ENCODE measurements at places on chromosomes 16 and 17.

DNA sequence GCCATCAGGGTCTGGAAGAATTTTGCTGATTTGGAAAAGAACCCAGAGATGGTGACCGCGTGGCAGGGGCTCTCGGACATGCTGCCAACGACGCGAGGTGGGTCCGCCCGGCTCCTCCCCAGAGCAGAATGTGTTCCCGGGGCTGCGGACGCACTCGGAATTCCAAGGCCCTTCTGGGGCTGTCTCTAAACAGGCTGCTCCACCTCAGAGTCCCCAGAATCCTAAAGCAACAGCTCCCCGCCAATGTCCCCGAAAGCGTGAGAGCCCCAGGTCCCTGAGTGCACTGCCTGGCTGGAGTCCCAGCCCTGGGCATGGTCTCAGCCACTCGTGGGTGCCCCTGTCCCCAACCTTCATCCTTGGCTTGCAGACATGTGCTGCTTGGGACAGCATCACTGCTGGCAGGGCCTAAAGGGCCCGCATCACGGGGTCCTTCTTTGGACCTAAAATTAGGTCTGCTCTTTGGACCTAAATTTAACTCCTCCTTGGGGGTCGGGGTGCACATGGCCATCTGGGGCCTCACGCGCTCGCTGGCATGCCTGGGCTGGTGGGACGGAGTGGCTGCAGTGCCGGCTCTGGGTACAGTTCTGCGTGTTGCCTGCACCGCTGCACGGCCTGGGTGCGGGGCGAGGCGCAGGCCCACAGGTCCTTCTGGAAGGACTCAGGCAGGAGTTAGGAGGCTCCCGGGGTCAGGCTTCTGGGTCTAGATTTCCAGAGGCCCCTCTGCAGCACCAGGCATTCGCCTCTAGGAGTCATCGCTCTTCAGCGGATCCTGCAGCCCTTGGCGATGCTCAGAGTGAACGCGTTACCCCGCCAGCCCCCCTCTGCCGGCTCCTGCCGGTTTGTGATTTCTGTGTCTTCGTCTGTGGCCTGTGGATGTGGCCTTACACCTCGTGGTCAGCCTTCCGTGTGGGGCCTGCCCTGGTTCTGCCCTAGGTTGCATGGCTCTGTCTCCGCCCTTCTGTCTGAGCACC lies 41.9 kb upstream of the CHMP6 start:
- no peak for DNase-seq

- DNase-seq, result no peak
Measured at GRCh38 chr16:48558371-48558841, 51.6 kb downstream of the N4BP1 start.

DNA sequence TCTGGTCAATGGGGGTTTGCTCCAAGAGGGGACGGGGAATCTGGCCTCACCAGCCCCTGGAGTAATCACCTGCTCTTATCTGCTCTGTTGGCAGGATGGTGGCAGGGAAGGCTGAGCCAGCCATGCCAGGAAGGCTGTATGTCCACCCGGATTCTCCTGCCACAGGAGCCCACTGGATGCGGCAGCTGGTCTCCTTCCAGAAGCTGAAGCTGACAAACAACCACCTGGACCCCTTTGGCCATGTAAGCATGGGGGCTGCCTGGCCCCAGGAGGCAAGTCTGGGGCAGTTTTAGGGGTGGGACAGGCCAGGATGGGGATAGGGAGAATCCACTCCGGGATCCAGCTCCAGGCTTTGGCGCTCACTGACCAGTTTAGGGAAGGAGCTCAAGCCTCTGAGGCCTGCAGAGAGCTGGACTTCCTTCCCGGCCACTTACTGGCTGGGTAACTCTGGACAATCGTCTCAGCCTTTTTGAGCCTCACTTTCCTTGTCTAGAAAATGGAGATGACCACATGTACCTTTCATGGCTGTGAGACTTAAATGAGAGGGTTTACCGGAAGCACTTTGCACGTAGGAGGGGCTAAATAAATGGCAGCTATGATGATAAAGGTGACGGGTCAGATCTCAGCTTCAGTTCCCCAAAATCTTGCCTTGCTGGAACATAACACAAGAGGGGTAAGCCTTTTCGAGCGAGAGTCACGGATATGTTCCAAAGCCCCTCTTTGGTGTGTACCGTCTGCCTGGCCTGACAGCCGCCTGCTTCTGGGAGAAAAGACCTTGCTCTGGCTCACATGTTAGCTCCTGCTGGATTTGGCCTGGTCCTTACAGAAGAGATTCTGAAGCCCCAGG lies 15.4 kb downstream of the TBX4 start:
- peak; percentile 52 for DNase-seq

DNA sequence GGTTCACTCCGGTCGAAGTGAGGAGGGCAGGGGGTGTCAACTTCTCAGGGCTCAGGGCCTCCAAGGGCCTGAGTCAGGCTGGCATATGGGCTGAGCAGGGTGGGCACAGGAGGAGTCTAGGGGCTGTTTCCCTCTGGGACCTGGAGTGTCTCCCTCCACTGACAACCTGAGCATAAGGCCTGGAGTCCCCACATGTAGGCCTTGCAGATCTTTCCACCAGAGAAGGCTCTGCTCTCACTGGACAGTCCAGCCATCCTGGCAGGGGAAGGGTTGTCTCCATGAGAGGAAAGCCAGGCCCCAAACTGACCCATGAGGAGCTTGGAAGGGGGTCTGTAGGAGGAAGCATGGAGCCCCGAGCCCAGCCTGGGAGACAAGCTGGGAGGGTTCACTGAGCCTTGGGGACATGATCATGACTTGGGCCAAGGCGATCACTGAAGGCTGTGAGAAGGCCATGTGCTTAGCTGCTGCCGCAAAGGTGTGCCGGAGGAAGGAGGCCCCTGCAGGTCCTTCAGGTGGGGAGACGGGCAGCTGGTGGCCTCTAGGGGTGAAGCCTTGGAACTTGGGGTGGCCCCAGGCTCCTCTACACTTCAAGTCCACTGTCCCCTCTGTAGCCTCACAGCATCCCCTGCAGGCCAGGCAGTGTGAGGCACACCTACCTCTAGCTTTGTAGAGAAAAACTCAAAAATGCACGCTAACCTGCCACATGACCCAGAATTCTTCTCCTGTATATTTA lies 9.9 kb downstream of the CMTM2 start:
- DNase-seq, result peak; percentile 75

GRCh38 chr16:1564325-1564724 lies 30.9 kb downstream of the TMEM204 start:
- no peak for DNase-seq

- no peak for DNase-seq
Measured at GRCh38 chr16:22687031-22687530, 126.9 kb upstream of the HS3ST2 start.

DNA sequence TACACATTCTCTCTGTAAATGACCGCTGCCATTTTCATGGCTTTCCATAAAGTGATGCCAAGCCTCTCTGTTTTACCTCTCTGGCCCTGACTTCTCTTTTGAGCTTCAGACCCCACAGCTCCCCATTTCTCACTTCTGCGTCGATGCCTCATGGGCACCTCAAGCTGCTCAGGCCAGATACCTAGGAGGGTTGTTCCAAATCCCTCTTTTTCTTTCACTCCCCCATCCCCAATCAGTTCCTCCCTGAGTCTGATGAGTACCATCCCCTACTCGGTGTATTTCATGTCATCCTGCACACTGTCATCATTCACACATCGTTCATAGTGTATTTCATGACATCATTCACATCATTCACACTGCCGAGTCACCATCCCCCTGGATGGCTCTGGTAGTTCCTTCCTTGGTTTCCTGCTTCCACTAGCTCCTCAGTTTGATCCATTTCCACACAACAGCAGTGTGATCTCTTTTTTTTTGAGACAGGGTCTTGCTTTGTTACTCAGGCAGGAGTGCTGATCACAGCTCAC lies 43.1 kb downstream of the NTN1 start:
- DNase-seq, result no peak

GRCh38 chr16:9854675-9855074 lies 327.6 kb downstream of the GRIN2A start:
- DNase-seq, result no peak

GRCh38 chr17:48236681-48237134 lies 129.1 kb downstream of the SNX11 start:
- no peak for DNase-seq

DNA sequence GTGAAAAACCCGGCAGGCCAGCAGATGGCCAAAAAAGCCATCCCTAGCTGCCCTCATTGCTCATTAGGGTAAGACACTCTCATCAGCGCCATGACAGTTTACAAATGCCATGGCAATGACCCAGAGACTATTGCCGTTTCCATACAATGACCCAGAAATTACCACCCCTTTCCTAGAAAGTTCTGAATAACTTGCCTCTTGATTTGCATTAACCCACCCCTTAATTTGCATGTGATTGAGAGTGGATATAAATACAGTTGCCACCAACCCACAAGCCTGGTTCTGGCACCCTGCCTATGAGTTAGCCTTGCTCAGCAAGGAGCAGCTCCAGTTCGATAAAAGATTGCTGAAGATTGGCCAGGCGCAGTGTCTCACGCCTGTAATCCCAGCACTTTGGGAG lies 16.1 kb upstream of the C16orf54 start:
- DNase-seq, result no peak

DNA sequence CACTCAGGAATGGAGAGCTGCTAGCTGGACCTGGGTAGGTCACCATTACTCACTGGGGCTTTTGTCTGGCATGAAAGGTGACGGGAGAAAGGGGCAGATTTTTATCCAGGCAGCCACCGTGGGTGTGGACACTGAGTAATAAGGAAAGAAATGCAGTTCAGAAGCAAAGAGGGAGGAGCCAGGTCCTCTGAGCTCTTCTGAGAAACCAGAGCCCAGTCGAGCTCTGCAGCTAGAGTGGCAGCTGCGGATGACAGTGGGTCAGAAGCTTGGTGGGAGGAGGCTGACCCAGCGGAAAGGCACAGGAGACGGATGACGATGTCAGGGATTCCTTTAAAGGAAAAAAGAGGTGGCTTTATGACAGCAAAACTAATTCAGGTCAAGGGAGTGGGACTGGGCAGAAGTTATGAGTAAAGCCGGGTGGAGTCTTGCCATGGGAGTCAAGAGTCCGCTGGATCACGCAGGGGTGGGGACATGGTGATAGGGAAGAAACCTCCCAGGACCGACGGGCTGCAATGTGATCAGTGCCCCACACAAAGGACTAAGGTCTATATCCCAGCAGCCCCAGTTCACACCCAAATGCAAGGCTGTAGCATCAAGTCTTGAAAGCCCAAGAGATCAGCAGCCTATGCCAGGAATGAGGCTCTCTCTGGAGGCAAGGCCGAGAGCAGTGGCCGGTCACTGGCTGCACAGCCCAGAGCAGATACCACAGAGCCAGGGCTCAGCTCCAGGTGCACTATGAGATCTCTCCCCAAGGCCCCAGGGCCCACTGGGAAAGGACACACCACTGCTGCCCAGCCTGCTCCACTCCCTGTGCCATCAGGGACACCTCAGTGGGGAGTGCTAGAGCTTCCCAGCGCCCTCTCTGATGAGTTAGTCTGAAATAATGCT lies 6.3 kb upstream of the MNT start:
- no peak for DNase-seq

DNA sequence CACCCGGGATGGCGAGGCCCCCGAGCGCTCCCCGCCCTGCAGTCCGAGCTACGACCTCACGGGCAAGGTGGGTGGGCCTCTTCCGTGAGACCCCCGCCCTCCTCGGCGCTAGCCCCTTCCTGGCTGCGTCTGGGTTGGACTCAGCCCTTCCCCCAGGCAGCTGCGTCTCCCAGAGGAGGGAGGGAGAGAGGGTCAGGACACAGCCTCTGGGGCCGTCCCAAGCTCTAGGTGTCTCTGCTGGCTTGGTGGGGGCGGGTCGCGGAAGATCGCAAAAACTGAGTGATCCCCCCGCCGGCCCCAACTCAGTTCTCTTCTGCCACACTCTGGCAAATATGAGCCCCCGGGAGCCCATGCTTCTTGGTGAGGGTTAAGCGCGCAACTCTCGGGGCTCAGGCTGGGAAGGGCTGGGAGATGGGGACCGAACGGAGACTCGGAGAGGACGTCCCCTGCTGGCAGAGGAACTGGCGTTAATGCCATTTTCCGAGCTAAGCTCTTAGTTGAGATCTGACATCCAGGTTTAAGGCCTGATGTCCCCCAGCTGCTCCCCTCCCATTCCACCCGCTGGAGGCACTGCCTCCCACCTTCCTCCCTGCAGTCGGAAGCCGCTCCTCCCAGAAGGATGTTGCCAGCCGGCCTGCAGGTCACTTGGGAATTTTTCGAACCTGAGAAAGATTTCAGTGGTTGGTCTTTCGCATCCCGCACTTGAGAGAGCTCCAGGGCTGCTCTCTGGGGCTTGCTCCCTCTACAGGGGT lies 419 bp downstream of the RAB37 start:
- peak; percentile 76 for DNase-seq

DNA sequence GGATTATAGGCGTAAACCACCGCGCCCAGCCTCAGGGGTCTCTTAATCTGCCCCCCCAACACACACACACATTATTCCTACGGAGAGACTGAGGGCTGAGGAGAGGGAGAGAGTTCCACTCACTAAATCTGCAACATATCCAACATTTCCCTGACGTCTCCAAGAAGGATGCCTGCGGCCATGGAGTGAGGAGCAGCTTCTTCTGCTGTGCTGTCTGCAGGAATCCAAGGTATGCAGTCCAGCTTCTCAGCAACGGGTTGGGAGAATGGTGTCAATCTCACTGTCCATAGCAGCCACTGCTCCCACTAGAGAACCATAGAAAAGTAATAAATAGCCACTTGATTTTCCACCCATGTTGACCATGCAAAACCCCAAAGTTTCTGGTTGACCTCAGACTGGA lies 5.1 kb upstream of the PLXDC1 start:
- no peak for DNase-seq

DNA sequence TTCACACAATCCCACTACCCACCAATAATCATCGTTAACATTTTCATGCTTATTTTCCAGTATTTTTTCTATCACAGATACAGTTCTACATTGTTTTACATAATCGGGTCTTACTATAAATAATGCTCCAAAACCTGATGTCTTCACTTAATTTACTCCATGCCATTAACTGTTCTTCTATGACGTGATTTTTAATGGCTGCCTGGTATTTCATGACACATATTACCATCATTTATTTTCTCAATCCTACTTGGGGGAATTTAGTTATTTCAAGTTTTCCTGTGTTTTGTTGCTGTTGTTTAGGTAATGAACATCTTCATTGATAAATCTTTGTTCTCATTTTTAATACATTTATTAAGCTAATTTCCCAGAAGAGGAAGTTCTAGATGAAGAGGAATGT lies 14.7 kb downstream of the LPO start:
- DNase-seq, result no peak

DNA sequence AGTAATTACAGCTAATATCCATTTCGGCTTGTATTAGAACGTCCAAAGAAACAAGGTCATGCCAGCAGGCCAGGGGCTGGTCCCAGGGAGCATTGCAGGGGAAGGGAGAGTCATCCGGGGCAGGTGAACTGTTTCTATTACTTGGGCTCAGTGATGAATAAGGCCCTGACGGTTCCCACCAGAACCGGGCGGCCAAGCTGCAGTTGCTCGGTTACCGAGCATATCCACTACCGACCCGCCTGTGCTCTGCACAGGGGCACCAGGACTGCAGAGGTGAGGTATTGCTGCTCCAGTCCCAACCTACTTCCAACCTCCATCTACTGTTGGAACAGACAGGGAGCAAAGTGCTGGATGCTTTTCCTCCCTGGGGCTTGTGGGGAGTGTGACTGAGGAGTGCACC lies 295.5 kb downstream of the MAF start:
- DNase-seq, result no peak

All from OCI-LY7 (cell line).